Psoas muscle (tissue), 8 donors: ENCODE measurements at places on chromosomes 13 and 19. TPM values are rescaled to one million over a fixed set of nuclear protein-coding genes. Genes with fewer than 3 reads are reported as not detected.
A peak's percentile ranks its signal among the peaks of the same experiment; 100 is the strongest.

- H3K36me3 ChIP-seq: no peaks in the 10 kb centered on the region
- peak overlapping the region; percentile 46 for H3K27ac ChIP-seq
- H3K27me3 ChIP-seq: peaks cover 48% of the 10 kb centered on the region
- no peak for DNase-seq
- H3K4me1 ChIP-seq: no peaks in the 10 kb centered on the region
- peak overlapping the region; percentile 62 for H3K4me3 ChIP-seq
These were observed 7.9 kb downstream of the AXL start for GRCh38 chr19:41226874-41227390.

The CATSPERD gene
- total RNA-seq: not detected

The SOX1 gene
- not detected for total RNA-seq

DNA sequence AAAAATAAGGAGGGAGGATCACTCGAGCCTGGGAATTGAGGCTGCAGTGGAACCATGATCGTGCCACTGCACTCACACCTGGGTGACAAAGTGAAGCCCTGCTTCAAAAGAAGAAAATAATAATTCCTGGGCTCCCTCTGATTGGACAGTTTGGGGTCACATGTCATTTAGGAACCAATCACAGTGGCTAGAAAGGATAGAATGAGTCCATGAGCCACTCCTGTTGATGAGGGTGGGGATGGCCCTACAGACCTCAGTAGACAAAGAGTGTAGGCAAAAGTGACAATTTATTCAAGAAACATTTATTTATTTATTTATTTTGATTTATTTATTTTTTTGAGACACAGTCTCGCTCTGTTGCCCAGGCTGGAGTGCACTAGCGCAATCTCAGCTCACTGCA, 26.8 kb upstream of the ADGRE5 start:
- no peak for DNase-seq
- no peak overlapping the region for H3K27ac ChIP-seq
- H3K4me1 ChIP-seq: no peaks in the 10 kb centered on the region
- H3K36me3 ChIP-seq: no peaks in the 10 kb centered on the region
- H3K4me3 ChIP-seq: no peak overlapping the region

DNA sequence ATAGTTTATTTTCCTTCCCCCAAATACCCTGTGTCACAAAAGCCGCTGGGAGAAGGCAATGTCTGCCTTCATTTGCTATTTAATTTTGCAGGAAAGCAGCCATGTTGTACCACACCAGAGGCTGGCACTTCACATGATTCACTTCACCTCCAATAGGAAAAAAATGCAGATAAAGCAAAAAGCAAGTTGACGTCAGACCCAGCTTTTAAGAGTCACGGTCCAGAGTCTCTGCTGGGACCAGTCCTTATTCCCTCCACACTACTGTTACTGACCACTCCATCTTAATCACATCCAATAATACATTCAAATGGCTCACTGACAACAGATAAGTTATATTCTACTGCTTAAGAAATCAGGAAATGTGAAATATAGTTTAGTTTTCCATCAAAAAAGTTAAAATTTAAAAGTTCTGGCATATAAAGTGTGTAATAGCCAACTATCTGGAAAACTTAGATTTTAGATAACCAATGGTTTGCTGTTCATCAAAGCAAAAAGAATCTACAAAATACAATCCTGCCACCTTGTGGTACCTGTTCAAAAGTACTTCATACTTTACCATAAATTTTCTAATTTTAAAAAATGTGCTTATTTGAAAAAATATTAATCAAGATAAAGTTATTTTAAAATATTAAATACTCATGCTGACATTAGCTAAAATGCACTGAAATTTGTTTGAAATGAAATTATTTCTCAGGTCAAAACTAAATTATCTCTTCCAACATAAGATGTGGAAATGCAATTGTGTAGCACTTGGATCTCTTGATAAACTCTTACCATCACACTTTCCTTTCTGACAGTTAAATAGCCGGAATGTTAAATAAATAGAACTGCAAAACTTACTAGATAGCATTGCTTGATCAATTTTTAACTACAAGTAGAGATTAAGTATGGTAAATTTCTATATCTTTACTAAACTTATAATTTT, 97.3 kb downstream of the SERP2 start:
- no peak for DNase-seq
- H3K36me3 ChIP-seq: no peaks in the 10 kb centered on the region
- no peaks in the 10 kb centered on the region for H3K27me3 ChIP-seq
- H3K27ac ChIP-seq: no peak overlapping the region
- no peak overlapping the region for H3K4me3 ChIP-seq

The MYBPC2 gene
- 1,218 TPM for total RNA-seq

GRCh38 chr13:46529216-46529919, 23.6 kb upstream of the LRCH1 start:
- H3K4me1 ChIP-seq: no peaks in the 10 kb centered on the region
- no peak for DNase-seq
- H3K4me3 ChIP-seq: no peak overlapping the region
- H3K27ac ChIP-seq: no peak overlapping the region
- no peaks in the 10 kb centered on the region for H3K36me3 ChIP-seq

- H3K4me1 ChIP-seq: peaks cover 5% of the 10 kb centered on the region
- no peak overlapping the region for H3K27ac ChIP-seq
- DNase-seq: no peak
- no peaks in the 10 kb centered on the region for H3K36me3 ChIP-seq
- no peak overlapping the region for H3K4me3 ChIP-seq
These were observed 3.4 kb upstream of the TBXA2R start for GRCh38 chr19:3609779-3610719.

DNA sequence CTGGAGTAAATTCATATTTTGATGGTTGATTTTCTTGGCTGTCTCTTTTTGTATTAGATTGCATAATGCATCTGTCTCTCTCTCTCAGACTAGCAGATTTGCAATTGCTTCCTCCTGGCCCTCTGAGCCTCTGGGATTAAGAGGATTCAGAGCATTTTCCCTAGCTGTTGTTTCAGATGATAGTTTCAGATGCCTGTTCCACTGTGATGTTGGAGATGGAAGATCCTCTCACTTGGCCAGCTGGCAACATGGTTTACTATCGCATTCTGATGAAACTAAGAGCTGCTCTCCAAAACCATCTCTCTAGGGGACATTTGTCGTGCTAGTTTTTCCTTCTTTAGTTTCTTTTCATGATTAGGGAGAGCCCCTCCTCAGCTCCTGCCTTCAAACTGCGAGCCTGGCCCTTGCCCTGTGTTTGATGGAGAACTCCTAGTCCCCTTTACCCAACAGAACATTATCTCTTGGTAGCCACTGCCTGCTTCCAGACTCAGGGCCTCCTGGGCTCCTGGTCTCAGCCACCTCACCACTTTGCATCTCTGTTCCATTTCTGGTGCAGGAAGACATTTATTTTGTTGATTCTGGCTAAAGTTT, 244.6 kb downstream of the B3GLCT start:
- peak; percentile 19 for DNase-seq
- no peaks in the 10 kb centered on the region for H3K4me1 ChIP-seq
- H3K27ac ChIP-seq: no peak overlapping the region
- no peaks in the 10 kb centered on the region for H3K27me3 ChIP-seq
- H3K4me3 ChIP-seq: no peak overlapping the region

GRCh38 chr13:87736849-87737385, 65.7 kb downstream of the SLITRK5 start:
- no peak overlapping the region for H3K27ac ChIP-seq
- no peaks in the 10 kb centered on the region for H3K36me3 ChIP-seq
- H3K4me1 ChIP-seq: no peaks in the 10 kb centered on the region
- DNase-seq: no peak
- no peaks in the 10 kb centered on the region for H3K27me3 ChIP-seq

- H3K4me3 ChIP-seq: peak within 1 kb of the TSS; percentile 32
- H3K27me3 ChIP-seq: no peaks in the 10 kb centered on the region
- peaks cover 19% of the 10 kb centered on the region for H3K36me3 ChIP-seq
- peaks cover 75% of the 10 kb centered on the region for H3K4me1 ChIP-seq
- DNase-seq: peak; percentile 63
These were observed at the start of gene HPN for GRCh38 chr19:35041548-35042055. Gene HPN (plus strand): TSS chr19:35041721. CDS start chr19:35042507, 786 bp downstream.

The AKT2 gene
- total RNA-seq: 135 TPM

The RGCC gene
- 23.5 TPM for total RNA-seq

The KIR3DL1 gene
- total RNA-seq: not detected
